Activated CD4-positive, CD25-positive, alpha-beta regulatory T cell treated with anti-CD3 and anti-CD28 coated beads, Interleukin-2, amount 50 U/mL, for 72 hours (primary cell): ENCODE measurements at places on chromosomes 2 and 18.

DNA sequence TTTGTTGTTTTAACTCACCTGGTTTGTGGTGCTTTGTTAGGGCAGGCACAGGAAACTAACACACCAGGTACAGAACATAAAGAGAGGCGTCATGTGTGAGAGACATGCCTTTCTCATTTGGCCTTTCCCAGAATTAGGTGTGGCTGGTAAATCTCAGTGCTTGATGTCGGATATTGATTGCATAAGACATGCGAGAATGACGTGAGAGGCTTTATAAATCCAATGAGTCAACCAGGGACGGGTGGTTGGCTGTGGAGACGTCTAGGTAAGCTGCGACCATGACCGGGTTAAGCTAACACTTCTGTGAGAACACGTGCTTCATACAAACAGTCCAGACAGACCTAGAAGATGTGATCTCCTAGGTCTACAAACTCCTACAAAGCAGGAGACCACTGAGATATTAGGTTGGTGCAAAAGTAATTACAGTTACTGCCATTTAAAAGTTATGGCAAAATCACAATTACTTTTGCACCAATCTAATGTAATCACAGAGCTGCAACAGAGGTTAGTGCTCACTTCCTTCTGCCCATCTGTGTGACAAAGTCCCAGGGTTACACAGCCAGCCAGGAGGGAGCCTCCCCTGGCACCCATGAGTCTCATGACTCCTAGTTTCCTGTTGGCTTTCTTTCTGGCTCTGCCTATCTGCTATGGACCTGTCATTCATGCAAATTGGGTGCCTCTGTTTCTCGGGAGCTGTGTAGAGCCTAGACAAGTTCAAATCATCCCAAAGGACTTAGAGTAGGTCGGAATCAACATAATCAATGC is 98.9 kb upstream of the ATP8B1 start:
- DNase-seq, result no peak

DNA sequence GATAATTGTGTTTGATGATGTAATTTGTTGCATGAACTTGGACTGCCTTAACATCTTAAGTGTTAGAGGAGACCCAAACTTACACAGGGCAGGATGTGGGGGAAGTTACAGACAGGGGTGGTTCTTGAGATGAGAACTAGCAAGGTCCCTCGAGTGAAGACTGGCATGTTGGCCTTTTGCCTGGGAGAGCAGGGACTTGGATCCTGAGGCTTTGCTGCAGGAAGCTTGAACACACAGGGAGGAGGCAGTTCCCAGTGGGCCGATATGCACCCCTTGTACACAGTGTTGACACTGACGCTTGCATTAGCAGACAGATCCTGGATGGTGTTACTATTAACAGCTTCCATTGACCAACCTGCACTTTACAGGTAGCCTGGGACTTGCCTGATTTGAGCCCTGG is 47.5 kb downstream of the CHRNA1 start:
- DNase-seq, result no peak

- DNase-seq, result no peak
Observed at GRCh38 chr2:144152817-144153271, 367.1 kb downstream of the ZEB2 start.

DNA sequence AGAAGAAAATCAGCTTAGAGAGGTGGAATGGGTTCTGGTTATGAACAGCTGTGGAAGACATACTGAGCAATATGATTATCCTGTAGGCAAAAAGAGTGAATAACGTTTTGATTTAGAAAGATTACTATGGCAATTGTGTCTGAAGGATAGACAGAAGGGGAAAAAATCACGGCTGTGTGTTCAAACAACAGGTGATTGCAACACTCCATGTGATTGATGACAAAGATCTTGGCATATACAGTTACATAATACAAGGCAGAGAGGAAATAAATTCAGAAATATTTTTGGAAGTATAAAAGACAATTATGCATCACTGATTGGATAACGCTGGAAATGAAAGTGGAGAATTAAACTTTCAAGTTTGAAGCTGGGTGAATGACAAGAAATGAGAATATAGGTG is 58.5 kb upstream of the KCNJ3 start:
- no peak for DNase-seq

DNA sequence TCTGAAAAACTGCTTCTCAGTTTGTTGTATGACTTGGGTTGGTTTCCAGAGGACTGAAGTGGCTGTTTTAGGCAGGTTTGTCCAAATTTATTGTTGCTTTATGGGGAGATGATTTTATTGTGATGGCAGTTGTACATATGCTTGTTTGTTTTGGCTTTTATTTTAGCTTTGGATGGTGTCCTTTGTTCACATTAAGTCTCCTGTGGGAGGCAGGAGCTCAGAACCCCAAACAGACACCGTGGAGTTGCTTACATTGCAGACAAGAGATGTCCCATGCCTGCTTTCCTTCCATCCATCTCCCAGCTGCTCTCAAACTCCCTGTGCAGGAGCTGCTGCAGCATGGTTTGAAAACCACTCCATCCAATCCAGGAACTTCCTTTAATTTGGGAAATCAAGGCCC is 414.7 kb downstream of the LPIN1 start:
- DNase-seq, result no peak

- DNase-seq, result no peak
Observed at GRCh38 chr2:106839849-106840595, 45.9 kb downstream of the ST6GAL2 start.

GRCh38 chr2:216299588-216299987 is 72.7 kb downstream of the MARCHF4 start:
- no peak for DNase-seq

DNA sequence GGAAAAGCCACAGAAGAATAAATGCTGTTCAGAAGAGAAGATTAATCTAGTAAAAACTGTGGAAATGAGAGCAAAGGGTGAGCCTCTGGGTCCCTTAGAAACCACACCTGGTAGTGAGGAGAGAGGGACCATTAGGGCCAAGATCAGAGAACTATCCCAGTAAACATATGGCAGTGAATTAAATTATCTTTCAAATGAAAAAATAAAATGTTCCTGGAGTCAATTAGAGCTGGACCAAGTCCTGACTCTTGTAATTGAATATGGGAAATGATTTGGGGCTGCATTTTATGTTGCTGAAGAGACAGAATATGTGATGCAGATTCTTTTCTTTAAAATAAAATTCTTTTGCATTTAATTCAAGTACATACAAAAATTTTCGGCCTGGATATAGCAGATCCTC is 62.2 kb upstream of the PAX3 start:
- no peak for DNase-seq

GRCh38 chr2:240836781-240837467 is 16.9 kb upstream of the KIF1A start:
- no peak for DNase-seq

DNA sequence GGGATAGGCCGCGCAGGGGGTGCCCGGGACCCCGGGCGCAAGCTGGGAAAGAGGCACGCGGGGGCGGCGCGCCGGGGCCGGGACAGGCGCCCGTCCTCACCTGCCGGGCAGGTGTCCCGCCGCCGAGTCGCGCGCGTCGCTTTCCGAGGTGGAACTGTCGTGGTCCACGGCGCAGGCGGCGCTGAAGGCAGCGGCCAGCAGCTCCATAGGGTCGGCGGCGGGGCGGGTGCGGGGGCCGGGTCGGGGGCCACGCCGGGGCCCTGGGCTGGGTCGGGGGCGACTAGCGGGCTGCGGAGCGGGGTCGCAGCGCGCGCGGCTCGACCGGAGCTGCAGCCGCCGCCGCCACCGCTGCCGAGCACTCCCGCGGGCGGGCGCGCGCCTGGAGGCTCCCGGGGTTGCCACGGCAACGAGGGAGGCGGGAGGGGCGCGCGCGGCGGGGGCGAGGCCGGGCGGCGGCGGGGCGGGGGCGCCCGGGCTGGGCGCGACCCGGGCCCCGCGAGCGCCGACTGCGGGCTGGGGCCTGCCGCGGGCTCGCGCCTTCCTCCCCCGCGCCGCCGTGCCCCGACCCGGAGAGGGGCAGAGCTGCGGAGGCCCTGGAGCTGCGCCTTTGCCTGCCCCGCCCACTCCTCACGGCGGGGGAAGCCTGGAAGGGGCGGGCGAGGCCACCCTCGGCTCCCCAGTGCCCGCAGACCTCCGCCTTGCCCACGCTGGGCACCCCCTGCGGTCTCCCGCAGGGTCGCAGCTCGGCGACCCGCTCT is 57.9 kb downstream of the SNORC start:
- no peak for DNase-seq

GRCh38 chr2:190062053-190062452 is 476 bp downstream of the MSTN start:
- no peak for DNase-seq

DNA sequence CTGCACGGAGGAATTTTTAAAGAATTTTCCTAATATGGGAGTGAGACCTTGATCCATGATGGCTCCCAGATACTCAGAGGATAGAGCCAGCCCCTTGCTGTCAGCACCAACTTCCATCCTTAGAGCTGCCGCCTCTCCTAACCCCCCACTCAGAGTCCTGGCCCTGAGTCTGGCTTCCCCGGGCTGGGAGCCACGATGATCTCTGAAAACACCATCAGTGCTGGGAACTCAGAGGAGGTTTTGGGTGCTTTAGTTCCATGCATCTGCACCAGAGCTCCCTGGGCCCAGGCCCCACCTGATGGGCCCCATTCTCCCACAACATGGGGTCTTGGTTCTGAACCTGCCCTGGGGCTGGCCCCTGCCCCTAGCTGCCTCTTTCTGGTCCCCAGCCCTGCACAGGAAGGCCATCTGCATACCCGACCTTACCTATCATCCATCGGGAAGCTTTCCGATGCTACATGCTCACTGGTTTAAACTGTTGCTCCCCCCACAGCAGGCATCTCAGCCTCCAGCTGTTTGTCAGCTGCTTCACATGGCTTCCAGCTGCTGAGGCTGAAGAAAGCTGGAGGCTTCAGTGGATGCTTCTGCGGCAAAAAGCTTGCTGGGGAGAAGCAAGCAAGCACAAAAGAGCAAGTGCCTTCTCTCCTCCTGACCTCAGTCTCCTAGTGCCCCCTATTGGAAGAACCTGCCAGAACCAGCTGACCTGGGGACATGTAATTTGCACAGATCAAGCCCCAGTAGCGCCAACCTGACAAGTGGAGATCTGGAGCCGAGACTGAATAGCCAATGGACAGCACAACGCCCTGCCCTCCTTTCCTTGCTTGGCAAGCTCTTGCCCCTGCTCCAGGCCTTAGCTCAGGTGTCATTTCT is 24.2 kb upstream of the RHOB start:
- no peak for DNase-seq

DNA sequence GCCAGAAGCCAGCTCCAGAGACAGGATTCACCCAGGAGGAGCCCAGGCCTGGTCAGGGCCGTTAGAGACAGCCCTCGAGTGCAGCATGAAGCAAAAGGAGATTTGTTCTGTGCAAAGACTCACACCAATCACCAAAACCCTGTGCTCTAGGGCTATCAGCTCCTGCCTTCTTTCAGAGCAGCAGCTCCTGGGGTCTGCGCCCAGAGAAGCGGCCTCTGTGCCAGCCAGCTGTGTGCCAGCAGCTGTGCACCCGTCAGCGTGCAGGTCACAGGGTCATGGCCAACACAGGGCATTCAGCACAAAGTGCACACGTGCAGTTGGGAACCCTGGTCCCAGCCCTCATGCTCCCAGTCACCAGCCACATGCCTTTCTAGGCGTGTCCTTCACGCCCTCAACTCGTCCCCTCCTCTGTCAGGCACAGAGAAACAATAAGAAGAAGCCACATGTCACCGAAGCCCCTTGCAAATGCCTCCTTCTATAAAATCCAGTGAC is 49.3 kb downstream of the ZNF516 start:
- no peak for DNase-seq
